ENCODE measurements at places on chromosomes 4 and X. TPM values are rescaled to one million over a fixed set of nuclear protein-coding genes. Genes with fewer than 3 reads are reported as not detected.

- DNase-seq = no peak
Observed at GRCh38 chr4:138448169-138448568, 206.0 kb upstream of the SLC7A11 start.

DNA sequence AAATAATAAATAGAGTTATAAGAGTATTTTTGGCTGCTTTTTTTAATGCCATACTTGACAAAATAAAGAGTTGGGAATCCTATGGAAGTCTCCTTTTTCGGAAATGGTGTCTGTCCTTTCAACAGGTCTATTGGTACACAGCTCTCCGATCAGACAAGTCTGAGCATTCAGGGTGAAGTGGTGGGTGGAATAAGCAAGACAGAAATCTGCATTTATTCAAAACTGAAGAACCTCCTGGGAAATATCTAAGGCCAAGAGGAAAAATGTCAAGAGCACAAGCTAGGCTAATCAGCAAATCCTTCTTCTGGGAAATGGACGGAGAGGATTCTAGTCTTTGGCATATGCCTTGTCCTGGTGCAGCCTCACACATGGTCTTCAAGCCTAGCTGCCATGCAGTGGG is 309.0 kb downstream of the CENPC start:
- DNase-seq = no peak

DNA sequence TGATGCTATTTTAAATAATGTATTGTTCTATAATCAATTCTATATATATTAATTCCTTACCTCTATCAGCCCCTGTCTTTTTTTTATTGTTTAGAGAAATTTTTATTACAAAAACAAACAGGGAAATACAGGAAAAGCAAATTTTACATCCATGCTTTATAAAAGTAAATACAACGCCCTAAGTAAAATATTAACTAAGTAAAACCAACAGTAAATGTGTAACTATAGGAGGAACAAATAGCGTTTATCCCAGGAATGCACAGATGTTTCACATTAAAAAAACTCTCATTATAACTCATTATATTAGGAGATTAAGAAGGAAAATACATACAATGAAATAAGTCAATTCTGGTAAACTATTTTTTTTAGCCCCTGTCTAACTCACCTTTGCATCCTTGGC is 8.2 kb upstream of the ITM2A start:
- DNase-seq = no peak

DNA sequence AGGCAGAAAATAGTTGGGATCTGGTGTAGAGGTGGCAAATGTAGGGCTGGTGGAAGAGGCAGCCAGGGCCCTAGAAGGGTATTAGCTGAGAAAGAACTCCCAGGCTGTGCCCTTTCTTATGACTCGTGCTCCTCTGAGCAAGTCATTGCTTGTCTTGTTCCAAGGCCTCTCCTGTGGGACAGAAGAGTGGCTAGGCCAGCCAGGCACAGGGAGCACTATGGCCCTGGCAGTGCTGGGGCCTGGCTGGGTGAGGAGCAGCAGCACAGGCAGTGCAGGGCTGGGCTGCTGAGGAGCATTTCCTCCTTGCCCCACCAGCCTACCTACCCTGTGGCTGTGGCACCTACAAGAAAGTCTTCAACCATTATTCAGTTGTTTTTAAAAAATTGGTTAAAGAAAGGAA is 298.5 kb upstream of the NR3C2 start:
- DNase-seq = no peak

DNA sequence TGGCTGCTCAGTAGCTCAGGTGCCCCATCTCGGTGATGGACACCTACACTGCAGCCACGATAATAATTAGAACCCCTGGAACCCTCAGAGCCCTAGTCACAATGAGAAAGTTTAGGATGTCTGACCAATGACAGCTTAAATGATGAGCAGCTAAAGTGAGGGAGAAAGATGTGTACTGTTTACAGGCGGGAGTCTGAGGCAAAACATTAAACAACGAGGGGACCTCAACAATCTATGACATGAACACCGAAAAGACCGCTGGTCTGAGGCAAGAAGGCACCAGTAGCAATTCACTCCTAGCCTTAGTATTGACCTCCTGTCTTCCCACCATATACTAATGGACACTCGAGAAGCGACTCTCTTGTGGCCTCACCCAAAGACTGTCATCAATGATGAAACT is 369.5 kb upstream of the SMIM31 start:
- DNase-seq = no peak

- DNase-seq = no peak
Observed at GRCh38 chr4:109447278-109447677, 13.7 kb downstream of the SEC24B start.

DNA sequence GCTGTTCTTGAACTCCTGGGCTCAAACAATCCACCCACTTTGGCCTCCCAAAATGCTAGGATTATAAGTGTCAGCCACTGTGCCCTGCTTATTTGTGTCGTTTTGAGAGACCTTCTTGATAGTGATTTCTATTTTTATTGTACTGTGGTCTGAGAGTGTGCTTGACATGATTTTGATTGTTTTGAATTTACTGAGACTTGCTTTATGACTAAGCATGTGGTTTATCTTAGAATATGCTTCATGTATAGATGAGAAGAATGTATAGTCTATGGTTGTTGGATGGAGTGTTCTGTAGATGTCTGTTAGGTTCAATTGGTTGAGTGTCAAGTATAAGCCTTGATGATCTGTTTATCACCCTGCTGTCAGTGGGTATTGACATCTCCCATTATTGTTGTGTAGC is 789.3 kb downstream of the IL1RAPL1 start:
- no peak for DNase-seq

DNA sequence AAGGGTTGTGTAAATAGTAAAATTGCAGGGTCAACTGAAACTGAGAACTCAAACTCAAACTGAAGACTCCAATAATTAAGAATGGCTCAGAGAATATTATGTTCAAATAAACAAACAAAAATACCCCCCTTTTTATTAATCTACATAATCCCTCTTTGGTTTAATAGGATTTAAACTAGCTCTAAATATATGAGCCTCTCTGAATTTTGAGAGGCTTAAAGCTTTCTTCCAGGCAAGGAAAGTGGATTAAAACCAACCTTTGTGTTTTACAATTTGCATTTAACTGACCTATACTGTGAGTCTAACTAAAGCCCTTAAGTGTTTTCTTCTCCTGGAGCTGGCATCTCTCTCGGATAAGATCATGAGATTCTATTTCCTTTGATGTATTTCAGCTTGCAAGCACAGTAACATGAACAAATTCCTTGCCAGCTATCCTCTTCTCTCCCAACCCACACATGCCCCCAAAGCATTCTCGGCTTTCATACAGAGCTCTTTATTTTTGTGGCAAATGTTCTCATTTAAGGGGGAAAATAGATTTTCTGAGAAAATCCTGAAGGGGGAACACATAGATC is 1310.8 kb upstream of the AGA start:
- no peak for DNase-seq

GRCh38 chr4:53608242-53608641 is 17.0 kb upstream of the LNX1 start:
- DNase-seq = no peak

DNA sequence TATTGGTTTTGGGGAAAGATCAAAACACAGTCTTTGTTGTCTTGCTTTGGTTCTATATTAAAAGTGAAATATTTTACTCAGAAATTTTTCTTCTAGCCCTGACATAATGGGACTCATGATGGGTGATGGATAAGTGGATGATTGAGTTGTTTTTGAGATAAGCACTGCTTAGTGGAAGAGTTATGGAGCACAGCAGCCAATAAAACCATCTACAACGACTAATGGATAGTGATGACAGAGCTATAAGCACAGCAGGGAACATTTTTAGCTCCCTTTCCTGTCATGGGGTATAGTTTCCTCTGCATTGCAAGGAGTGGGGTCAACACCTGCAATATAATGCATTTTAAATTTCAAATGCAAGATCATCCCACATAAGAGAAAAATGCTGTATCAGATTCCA is 812.4 kb downstream of the STPG2 start:
- no peak for DNase-seq

GRCh38 chr4:1172228-1172851 is at the start of gene SPON2:
SPON2 (minus strand) TSS chr4:1172583.
- DNase-seq = no peak

GRCh38 chr4:26075583-26075982 is 161.6 kb downstream of the SMIM20 start:
- DNase-seq = no peak

DNA sequence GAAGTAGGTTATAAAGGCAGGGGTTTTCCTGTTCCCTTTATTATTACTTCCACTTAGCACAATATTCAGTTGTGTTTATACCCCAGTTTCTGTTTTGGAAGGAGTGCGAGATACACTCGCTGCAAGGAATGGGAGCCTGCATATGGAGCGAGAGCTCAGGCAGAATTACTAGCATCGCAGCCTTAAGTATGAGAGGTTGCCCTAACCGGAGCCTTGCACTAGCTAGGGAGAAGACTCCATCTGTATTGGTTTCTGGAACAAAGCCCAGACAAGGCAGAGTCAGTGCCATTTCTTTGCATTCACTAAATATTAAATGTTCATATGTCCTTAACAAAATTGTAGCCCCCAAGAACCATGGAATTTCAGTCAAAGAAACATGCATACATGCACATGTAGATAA is 6.2 kb upstream of the DCTD start:
- DNase-seq = no peak

- DNase-seq = no peak
Observed at GRCh38 chrX:45056428-45057145, 144.1 kb downstream of the DIPK2B start.

GRCh38 chr4:16801356-16801755 is 97.1 kb downstream of the LDB2 start:
- no peak for DNase-seq

DNA sequence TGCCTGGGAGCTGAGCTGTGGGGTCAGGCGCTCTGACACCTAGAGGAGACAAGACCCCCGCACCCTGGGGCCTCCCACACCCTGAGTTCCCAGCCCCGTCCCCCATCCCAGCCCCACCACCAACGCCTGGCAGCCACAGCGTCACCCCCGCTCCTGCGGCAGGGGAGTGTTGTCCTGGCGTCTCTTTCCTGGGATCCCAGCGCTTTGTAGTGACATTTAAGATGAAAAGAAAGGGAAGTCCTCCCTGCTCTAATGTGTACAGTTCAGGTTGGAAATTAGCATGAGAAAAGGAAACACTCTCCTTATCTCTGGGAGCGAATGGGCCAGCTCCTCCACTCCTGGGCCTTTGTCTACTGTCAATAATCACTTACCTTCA is 112.1 kb downstream of the FAM53A start:
- no peak for DNase-seq

GRCh38 chr4:57448901-57449300 is 338.7 kb upstream of the IGFBP7 start:
- no peak for DNase-seq

- no peak for DNase-seq
Observed at GRCh38 chr4:40328383-40328782, 6.8 kb upstream of the CHRNA9 start.

DNA sequence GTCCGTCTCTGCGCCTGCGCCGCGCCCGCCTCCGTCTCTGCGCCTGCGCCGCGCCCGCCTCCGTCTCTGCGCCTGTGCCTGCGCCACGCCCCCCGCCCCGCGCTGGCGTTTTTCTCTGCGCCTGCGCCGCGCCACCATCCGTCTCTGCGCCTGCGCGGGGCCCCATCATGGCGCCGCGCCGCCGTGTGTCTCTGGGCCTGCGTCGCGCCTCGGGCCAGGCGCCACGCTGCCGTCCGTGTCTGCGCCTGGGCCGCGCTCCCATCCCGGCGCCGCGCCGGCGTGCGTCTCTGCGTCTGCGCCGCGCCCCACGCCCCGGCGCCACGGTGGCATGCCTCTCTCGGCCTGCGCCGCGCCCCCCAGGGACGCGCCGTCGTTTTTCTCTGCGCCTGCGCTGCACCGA is 51.8 kb upstream of the DUX4 start:
- DNase-seq = no peak

DNA sequence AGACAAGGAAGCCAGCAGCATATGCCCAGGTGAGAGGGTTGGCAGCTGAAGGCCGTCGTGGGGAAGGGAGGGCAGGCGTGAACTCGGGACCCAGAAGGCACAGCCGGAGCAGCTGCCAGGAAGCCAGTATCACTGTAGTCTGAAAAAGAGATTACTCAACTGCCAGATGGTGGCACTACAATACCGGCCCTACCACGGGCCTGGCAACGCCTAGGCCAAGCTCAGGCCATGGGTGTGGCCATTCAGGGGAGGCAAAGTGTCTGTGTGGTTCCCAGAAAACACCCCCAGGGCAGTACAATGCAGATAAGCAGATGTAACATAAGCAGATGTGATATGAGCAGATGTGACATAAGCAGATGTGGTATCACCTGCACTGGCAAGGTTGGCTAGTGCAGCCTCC is 236.0 kb downstream of the AFAP1 start:
- DNase-seq = no peak

DNA sequence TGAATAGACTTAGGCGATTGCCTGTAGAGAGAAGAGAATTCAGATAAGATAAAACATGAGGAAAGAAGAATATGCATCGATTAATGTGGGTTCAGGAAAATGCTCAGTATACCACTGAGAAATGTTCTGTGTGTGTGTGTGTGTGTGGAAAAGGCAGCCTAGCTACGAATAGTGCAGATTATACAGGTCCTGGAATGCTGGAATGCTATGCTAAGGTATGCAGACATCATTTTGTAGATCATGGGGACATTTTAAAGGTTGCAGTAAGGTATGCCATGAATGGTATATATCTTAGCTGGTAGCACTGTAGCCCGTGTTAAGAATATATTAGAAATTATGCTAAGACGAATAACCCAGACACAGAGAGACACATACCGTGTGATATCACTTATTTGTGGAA is 267.9 kb downstream of the TLL1 start:
- no peak for DNase-seq

- DNase-seq = no peak
Observed at GRCh38 chrX:113370006-113370405, 529.4 kb upstream of the AMOT start.

- DNase-seq = no peak
Observed at GRCh38 chr4:173243321-173243720, 74.7 kb downstream of the GALNT7 start.

- DNase-seq = peak; percentile 12
Observed at GRCh38 chr4:82042042-82042441, 331.7 kb downstream of the HNRNPD start.

DNA sequence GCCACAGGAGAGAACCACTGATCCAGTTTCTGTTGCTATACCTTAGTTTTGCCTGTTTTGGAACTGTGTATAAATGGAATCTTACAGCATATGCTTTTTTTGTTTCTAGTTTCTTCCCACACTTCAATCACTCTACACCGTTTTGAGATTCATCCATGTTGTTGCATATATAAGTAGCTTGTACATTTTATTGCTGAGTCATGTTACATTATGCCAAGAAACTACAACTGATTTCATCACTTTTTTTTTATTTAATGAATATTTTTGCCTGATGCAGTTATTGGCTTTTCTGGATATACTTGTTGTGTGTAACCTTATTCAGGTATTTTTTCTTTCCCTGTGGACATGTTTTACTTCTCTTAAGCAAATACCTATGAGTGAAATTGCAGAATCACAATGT is 1135.9 kb downstream of the RAPGEF2 start:
- no peak for DNase-seq

Gene KCND1
- total RNA-seq = 1.2 TPM

Gene STPG2
- total RNA-seq = not detected

Gene MAGEA12
- not detected for total RNA-seq

Gene SYP
- total RNA-seq = 4.4 TPM

Gene DCAF8L2
- not detected for total RNA-seq

Gene TNMD
- not detected for total RNA-seq

Gene XAGE1A
- total RNA-seq = not detected

Gene DCAF12L1
- total RNA-seq = not detected

Gene NXF2
- not detected for total RNA-seq

Gene SLC35A2
- 20.8 TPM for total RNA-seq

Gene NAT8L
- 0.60 TPM for total RNA-seq

Gene ERCC6L
- total RNA-seq = 13.7 TPM
